ENCODE measurements at places on chromosomes 4 and X. TPM values are rescaled to one million over a fixed set of nuclear protein-coding genes. Genes with fewer than 3 reads are reported as not detected.

RAPGEF2 gene
- polyA plus RNA-seq: 134 TPM

MSMO1 gene
- 222 TPM for polyA plus RNA-seq

MSANTD1 gene
- 12.7 TPM for polyA plus RNA-seq

ABLIM2 gene
- polyA plus RNA-seq: 14.9 TPM

LDOC1 gene
- polyA plus RNA-seq: 6.8 TPM
